ENCODE measurements at places on chromosomes 11 and 22.

- no peak for DNase-seq
Measured at GRCh38 chr11:85088286-85088685, 538.9 kb downstream of the DLG2 start.

- DNase-seq = no peak
Measured at GRCh38 chr11:16584569-16584968, 153.9 kb upstream of the C11orf58 start.

- DNase-seq = no peak
Measured at GRCh38 chr22:49263101-49263500, 564.6 kb downstream of the BRD1 start.

- no peak for DNase-seq
Measured at GRCh38 chr22:50691521-50691920, 18.9 kb downstream of the SHANK3 start.

DNA sequence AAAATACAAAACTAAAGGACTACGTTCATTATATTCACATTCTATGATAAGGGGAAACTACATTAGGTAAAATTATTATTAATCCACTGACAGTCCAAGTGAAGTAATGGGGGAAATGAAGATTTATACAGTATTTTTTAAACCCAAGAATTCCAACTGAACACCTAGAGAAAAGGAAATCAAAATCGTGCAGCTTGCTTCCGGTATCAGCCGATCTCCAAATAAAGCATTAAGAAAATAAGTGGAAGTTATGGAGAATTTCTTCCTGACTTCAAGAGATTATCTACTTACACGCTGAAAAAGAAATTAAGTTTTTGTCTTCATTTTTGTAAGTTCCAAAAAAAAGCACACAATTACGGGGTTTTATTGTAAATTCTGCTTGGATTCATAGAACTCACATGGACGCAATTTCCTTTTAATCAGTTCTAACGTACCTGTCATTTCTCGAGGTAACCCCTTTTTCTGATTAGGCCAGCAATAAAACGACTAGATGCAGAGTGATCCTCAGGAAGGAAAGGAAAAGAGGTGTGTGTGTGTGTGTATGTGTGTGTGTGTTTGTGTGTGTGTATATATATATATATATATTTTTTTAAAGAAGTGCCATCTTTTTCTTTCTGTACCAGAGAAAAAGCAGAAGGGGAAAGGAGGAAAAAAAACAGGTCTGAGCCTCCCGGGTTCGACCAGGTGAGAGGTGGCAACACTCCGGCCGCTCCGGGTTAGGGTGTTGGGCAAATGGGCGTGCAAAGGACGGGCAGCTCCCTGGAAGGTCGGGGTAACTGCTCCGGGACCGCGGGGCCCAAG, 1.1 kb downstream of the ZBTB44 start:
- no peak for DNase-seq

GRCh38 chr22:32911503-32911902, 110.0 kb downstream of the TIMP3 start:
- DNase-seq = no peak

DNA sequence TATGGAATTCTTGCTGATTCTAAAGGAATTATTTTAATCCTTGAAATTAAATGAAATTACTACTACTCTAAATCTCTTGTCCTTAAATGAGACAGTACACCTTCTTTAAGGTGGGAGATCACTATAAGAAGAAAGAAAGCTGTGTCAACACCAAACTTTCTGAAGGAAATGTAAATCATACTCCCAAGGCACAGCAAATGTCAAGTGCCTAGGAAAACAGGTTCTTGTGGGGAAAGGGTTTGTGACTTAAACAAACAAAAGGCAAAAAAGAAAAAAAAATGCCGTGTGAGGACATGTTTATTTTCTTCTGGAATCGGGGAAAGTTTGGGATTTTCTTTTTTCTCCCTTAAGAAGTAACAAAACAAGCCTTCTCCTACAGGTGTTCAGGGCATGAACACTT, 745.1 kb downstream of the DLG2 start:
- no peak for DNase-seq

All from NCI-H1436 (cell line).